ENCODE measurements at places on chromosomes 16 and 17. TPM values are rescaled to one million over a fixed set of nuclear protein-coding genes. Genes with fewer than 3 reads are reported as not detected.

Gene HNF1B
- 0.12 TPM for total RNA-seq

Gene ZPBP2
- not detected for total RNA-seq

Gene NUPR1
- total RNA-seq, result 10.9 TPM

Gene NPEPPS
- 36.6 TPM for total RNA-seq

Gene WNT3
- total RNA-seq, result 0.96 TPM

Gene KRT222
- not detected for total RNA-seq

Gene TOP2A
- 303 TPM for total RNA-seq

Gene NPIPB6
- total RNA-seq, result 0.29 TPM

- DNase-seq, result peak; percentile 64
Measured at GRCh38 chr17:66076546-66077190, 115.3 kb downstream of the CEP112 start.

- no peak for DNase-seq
Measured at GRCh38 chr16:27561216-27561615, 11.3 kb downstream of the KATNIP start.

- no peak for DNase-seq
Measured at GRCh38 chr16:56479469-56479868, 28.1 kb downstream of the OGFOD1 start.

DNA sequence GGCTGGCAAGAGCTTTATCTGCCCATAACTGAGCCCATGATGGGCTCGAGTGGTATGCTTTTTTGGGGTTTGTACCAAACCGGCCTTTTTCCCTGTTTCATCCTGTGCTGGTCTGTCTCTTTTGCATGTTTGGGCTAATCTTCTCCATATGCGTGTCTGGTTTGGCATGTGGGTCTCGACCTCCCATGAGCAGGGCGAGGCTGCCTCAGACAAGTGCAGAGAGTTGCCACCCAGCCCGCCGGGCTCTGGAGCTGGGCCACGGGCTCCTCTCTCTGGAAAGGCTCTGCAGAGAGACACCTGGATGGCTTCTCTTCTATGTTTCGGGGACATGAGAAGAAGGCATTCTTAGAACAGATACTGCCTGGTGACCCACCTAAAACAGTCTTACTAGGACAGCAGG lies 67.8 kb upstream of the TBX2 start:
- DNase-seq, result peak; percentile 76

DNA sequence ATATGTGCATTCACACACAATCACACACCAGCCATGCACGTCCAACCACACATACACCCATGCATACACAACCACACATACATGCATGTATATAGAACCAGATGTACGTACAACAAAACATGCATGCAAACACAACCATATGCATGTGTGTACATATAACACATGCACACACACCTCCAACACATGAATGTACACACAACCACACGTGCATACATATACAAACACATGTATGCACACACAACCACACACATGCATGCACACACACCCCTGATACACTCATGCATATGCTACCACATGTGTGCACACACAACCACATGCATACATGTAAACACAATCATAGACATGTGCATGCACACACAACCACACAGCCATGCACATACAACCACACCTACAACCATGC lies 52.0 kb upstream of the SDK2 start:
- DNase-seq, result no peak

- DNase-seq, result no peak
Measured at GRCh38 chr17:49551221-49552069, 24.2 kb upstream of the NXPH3 start.

DNA sequence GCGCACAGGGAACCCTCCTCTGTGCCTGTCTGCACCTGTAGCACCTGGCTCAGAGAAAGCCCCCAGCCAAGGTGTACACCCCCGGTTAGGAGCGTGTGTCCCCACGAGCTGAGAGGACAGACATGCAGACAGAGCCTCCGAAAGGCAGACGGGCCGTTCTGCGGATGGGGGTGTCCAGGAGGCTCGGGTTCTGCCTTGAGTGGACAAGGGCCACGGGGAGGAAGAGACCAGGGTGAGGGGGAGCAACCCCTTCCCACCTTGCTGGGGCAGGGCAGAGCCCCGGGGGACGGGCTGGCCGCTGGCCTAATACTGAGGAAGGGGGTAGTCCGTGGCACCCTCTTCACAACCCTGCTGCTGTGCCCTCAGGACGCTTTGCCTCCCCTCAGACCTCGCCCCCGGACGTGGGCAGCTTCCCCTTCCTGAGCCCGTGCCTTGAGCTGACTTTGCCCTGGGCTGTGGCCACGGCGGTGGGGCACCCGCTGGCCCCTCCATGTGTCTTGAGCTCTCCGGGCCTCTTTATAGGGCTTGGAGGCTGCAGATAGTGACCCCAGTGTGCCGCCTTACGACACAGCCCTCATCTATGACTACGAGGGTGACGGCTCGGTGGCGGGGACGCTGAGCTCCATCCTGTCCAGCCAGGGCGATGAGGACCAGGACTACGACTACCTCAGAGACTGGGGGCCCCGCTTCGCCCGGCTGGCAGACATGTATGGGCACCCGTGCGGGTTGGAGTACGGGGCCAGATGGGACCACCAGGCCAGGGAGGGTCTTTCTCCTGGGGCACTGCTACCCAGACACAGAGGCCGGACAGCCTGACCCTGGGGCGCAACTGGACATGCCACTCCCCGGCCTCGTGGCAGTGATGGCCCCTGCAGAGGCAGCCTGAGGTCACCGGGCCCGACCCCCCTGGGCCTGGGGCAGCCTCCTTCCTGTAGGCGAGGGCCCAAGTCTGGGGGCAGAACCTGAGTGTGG lies 5.7 kb downstream of the SLC22A31 start:
- no peak for DNase-seq

DNA sequence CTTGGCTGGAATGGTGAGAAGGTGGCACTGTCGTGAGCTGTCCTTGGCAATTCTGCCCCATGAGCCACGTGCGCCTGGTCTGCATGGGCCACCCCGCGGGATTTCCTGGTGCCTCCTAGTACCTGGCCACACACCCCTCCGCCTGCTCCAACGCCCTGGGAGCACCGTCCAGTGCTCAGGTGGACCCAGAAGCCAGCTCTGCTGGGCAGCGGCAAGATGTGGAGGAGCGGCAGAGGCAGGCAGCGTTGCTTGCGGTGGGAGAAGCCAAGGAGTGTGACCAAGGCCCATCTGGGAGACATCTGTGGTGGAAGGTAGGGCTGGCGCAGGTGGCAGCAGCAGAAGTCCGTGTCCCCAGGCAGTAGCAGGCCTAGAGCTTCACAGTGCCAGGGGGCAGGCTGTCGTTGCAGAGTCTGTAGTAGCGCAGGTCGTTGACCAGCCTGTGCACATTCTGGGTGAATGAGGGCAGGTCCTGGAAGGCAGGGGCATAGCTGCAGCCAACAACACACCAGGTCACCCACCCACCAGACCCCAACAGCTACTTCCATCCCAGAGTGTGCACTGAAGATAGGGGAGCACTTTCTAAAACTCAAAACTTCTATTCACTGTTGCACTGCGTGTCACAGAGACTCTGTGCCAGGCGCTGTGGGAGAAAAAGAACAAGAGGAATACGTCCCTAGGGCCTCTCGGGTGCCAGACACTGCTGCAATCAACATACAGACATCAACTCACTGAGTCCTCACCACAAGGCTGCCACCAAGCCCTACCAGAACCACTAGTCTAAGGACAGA lies 34.9 kb upstream of the GSG1L start:
- DNase-seq, result no peak

DNA sequence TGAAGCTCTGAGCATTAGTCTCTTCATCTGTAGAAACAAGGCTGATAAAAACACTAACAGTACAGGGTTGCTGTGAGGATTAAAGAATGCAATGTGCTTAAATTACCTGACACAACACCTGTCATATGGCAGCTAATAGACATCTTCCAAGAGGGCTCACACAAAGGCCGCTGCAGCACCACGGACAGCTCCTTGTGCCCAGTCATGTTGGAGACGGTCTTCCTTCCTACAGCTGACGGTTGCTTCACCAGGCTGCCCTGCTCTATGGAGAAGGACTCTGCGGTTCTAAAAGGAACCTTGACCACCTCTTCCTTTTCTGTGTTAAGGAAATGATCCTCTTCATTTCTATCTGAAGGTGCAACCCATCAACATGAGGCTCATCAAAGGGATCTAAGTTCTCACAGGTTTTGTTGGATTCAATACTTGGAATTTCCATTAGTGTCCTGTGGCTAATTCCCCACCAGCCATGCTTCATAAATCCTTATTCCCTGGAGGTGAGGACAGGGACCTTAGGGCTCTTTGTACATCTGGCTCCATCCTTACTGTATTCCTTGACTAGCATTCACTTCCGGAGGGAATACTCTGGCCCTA lies 138.9 kb upstream of the CES5A start:
- peak; percentile 42 for DNase-seq

- no peak for DNase-seq
Measured at GRCh38 chr16:78571898-78572358, 472.5 kb downstream of the WWOX start.

DNA sequence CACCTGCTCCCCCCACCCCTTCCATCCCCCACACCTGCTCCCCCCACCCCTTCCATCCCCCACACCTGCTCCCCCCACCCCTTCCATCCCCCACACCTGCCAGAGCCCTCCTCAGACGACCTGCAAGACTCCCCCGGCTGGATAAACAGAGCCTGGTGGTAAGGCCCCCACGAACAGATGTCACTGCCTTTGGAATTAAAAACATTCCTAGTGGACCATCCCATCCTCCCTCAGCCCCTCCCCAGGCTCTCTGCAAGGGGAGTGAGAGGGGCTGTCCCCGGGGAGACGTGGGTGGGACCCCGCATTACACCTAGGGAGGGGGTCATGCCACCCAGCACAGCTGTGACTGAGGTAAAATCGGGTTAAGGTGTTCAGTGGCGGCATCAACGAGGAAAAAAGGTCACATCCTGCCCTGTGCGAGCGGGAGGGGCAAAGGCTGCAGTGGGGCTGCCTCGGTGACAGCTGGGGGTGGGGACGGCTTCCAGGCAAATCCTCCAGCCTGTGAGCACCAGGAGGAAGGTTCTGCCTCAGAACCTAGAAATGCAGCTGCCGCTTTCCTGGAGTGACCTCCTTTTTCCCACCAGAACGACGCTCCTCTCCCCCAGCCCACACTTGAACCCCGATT lies 38.7 kb downstream of the TIMM22 start:
- no peak for DNase-seq

- no peak for DNase-seq
Measured at GRCh38 chr16:18024611-18025010, 311.9 kb downstream of the NPIPA8 start.

DNA sequence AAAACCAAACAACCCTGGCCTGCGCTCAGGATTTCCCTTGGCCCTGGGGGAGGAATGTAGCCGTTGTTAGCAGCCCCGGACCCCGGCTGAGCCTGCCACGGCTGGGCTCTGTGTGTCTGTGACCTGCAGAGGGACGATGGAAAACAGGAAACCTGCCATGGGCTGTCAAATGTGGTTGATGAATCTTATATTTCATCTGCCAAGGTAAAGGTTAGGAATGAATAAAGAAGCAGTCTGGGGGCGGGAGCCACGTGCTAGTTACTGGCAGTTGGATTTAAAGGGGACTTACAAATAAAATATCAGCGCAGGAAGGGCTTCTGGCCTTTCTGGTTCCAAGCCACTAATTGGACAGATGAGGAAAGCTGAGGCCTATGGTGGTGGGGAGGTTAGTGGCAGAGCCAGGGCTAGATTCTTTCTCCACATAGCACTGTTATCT lies at the start of gene KRT23:
TSS of gene KRT23 (minus strand) at position 263 of the 436 bp plus-strand sequence. CDS start 1,043 bp downstream, outside the sequence.
- DNase-seq, result no peak

DNA sequence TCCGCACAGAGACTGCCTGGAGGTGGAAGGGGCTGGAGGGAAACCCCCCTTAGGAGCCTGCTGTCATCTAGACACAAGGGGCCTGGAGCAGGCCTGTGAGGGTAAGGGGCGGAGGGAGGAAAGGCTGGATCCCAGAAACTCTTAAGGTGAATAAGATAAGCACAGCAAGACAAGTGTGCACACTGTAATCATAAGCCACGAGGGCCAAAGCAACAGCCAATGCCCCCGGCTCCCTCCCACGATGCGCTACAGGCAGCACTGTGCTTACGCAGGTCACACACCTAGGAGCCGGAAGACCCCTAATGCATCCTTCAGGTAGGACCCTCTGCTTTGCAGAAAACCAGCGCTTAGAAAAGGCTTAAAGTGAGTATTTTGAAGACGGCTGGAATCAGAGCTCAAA lies 24.6 kb downstream of the ZFHX3 start:
- DNase-seq, result no peak

DNA sequence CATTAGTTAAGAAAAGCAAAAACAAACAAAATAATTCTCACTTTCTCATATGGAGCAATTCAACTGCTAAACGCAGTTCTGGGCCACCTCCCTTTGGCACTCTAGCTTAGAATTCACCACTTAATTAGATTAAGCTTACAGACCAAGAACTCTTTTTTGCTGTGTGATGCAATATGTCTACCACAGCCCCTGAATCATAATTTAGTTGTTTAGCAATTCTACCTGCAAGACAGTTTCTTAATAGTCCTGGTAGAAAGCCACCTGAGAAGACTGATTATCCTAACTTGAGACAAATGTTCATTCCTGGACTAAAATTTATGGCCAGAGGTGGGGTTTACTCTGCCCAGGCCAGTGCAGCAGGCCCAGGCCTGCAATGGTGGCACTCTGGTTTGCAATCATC lies 205.9 kb downstream of the HS3ST3A1 start:
- peak; percentile 17 for DNase-seq

DNA sequence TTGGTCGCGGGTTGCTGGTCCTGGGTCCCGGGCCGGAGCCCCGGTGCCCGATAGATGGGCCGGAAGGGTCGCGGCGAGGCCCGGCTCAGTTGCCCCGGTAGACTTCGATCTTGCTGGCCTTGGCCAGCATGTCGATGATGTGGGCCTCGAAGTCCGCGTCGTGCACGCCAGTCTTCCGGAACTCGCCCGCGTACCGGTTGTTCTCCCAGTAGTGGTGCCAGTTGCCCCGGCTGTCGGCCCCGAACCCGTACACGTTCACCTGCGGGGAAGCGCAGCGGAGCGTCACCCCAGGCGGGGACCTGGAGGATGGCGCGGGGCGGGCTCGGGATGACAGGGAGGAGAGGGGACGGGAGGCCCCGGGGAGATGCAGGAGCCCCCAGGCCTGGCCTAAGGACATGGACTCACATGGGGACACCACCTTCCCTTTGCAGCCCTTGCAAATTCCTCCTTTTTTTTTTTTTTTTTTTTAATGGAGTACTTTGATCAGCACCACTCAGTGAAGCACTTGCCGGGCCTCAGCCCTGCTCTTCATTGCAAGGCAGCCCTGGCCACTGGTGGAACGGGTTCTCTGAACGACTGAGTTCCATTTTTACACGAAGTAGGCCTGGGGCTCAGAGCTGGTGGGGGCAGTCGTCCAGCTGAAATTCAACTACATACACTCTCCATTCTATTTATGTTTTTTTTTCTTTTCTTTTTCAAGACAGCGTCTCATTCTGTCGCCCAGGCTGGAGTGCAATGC lies 35.1 kb downstream of the DDX19A start:
- DNase-seq, result no peak

DNA sequence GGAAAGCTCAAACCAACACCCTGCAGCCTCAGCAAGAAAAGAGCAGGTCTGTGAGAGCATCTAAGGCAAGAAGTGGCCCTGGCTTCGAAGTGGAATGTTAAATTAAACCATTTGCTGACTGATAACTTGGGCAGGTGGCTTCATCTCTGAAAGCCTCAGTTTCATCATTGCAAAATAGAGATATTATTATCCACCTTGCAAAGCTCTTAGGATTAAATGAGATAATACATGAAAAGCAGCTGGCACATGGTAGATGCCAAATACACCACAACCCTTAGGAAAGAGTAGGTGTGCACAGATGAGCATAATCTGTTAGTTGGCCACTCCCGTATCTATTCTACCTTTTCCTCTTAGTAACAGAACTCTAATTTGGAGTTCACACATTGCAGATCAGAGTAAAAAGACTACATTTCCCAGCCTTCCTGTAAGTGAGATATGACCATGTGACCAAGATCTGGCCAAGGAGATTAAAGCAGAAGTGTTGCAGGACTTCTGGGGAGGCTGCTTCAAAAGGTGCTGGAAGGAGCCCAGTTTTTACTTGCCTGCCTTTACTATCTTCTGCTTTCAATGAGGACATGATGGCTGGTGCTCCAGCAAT lies 288.7 kb downstream of the SOX9 start:
- DNase-seq, result no peak
